ENCODE measurements at places on chromosomes 11 and 22.

DNA sequence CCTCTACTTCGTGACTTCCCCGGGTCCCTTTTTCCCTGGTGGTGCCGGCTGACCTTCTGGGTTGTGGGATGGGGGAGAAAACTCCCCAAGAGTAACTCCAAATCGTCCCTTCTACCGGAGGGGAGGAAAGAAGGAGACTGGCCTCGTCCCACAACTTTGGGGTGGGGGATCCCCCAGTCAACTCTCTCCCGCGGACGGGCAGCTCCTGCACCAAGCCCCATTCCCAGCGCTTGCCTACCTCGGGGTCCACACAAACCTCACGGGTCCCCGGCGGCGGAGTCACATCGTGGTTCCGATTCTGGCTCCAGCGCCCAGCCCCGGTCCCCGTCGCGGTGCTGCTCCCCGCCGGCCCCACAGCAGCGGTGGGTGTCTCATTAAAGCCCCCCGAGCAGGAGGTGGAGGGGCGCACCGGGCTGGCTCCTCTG is 317 bp downstream of the BDNF start:
- DNase-seq, result no peak

GRCh38 chr11:24496736-24497725 is at the start of gene LUZP2:
TSS of gene LUZP2 (plus strand) at chr11:24497053.
- DNase-seq, result peak; percentile 17

DNA sequence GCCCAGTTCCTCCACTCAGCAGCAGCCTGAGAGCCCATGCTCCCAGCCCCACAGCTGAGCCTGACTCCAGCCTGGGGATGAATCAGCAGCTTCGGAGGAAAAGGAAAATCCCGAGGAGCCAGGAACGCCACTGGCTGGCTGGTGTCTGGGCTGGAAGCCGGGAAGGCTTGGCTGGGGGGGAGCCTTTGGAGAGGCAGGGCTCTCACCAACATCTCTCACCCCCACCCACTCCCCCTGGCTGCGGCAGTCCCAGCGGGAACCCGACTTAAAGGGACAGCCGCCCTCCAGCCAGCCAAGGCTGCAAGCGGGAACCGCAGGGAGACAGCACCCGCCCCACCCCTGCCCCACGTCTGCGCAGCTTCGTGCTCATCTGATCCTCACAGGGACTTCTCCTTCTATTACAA is 28.4 kb downstream of the KIAA0930 start:
- peak; percentile 53 for DNase-seq

GRCh38 chr11:103987629-103988594 is 48.5 kb upstream of the DDI1 start:
- DNase-seq, result no peak

GRCh38 chr11:107198490-107199007 is 180.3 kb upstream of the GUCY1A2 start:
- no peak for DNase-seq

DNA sequence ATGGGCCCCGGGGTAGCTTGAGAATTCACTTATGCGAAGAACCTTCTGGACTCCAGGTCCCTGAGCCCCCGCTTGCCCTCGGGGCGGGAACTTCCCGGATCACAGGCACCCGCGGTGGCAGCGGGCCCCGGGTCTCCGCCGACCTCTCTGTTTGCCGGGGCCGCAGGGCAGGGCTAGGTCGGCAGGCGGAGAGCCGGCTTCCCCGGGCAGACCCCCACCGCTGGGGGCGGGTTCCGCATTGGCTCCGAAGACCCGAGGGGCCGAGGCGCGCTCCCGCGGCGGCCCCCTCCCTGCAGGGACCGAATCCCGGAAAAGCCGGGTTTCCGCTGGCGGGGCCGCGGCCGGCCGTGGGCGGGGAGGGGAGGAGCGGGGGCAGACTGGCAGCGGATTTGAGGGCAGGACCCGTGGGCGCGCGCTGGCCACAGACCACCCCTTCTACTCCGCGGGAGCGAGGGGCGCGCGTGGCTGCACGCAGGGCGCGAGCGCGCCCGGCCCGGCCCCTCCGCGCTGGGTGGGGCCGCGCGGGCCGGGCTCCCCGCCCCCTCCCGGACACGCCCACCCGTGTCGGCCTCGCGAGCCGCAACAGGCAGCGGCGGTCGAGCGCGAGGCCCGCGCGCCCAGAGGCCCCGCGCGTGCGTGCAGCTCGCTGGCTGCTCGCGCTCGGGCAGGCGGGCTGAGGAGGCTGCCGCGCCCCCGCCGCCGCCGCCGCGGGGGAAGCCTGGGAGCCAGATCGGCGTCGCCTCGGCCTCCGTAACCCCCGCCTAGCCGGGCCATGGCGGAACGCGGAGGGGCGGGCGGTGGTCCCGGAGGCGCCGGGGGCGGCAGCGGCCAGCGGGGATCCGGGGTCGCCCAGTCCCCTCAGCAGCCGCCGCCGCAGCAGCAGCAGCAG is at the start of gene PACS1:
PACS1 (plus strand) TSS at position 558 of the 889 bp plus-strand sequence; CDS start at position 773, 215 bp downstream.
- peak; percentile 72 for DNase-seq

Data from colonic mucosa (tissue), 4 donors.